ENCODE measurements at places on chromosomes 5 and 9.

- no peak for DNase-seq
Observed at GRCh38 chr5:104564530-104564929, 1001.9 kb upstream of the NUDT12 start.

GRCh38 chr9:105535920-105536668, 21.8 kb upstream of the FKTN start:
- DNase-seq, result no peak

GRCh38 chr9:129801504-129801903, 1.5 kb upstream of the TOR1B start:
- no peak for DNase-seq

- DNase-seq, result no peak
Observed at GRCh38 chr5:63596254-63596653, 366.0 kb downstream of the HTR1A start.

DNA sequence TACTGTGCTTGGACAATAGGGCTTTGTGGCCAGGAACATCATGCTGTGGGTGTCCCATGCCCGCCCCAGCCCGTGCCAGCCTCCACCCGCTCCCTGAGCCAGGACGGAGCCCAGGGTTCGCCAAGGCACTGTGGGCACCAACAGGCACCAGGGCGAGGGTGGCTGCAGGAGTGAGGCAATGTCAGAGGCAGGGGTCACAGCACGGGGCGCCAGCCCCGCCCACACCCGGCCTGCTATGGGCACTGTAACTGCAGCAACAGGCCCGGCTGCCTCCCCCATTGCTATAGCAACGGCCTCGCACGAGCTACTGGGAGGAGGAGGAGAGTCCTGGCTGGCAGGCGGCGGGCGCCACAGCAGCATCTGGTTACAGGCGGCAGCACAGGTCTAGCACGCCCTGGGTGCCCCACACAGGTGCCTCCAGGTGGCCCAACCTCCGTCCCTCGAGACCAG, 2.5 kb downstream of the ABCA2 start:
- no peak for DNase-seq

- peak; percentile 13 for DNase-seq
Observed at GRCh38 chr5:95730730-95731570, at the start of gene RHOBTB3. Gene RHOBTB3 (plus strand): TSS chr5:95731336. CDS start chr5:95731683, 347 bp downstream.

- DNase-seq, result no peak
Observed at GRCh38 chr5:132280371-132281240, 13.6 kb upstream of the SLC22A4 start.
